ENCODE measurements at places on chromosomes 16 and 17. TPM values are rescaled to one million over a fixed set of nuclear protein-coding genes. Genes with fewer than 3 reads are reported as not detected.

Gene GCGR
- not detected for polyA plus RNA-seq

Gene CASKIN1
- 1.7 TPM for polyA plus RNA-seq

Gene NEUROD2
- polyA plus RNA-seq: not detected

Gene ANKS4B
- polyA plus RNA-seq: not detected

Gene NOL11
- 36.2 TPM for polyA plus RNA-seq

Gene P3H4
- 88.3 TPM for polyA plus RNA-seq

Gene KCNJ18
- not detected for polyA plus RNA-seq

Gene STARD3
- 78.0 TPM for polyA plus RNA-seq

Gene CENPN
- polyA plus RNA-seq: 35.3 TPM

DNA sequence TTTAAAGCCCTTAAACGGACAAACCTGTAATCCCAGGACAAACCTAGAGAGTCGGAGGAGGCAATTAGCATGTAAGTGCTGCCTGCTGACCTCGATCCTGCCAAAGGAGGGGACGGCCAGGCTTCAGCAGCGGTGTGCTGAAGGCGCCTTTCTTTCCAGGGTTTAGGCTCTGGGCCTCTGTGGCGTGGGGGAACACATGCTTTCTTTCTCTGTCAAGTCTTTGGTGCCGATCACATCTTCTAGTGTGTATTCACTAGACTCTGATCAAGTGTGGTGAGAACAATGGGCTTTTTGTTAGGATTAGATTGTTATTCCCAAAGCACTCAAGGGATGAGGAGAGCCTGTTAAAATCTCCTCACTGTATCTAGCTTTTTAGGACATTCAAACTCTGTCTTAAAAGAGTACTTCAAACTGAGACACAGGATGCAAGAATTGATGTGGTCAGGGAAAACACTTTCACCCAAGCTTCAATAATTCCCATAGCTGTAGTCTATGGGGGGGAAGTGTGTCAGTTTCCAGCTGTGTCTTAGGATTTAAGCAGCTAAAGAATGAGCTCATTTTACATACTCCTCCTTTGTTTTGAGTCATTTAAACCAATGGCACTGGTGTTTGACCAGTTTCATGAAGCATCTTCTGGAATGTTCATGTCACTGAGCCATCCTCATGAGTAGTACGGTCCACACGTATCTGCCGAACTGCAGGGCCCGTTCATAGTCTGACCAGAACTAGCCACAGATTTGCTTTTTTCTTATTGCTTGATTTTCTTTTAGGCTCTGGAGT, 51.2 kb downstream of the RPA1 start:
- DNase-seq: no peak
- H3K4me1 ChIP-seq: no peaks in the 10 kb centered on the region
- peaks cover 51% of the 10 kb centered on the region for H3K36me3 ChIP-seq
- H3K27me3 ChIP-seq: no peaks in the 10 kb centered on the region
- no peak overlapping the region for H3K4me3 ChIP-seq

GRCh38 chr17:74097450-74098135, 105.9 kb upstream of the RPL38 start:
- no peak for DNase-seq
- H3K27me3 ChIP-seq: no peaks in the 10 kb centered on the region
- peaks cover 19% of the 10 kb centered on the region for H3K4me1 ChIP-seq
- H3K27ac ChIP-seq: no peak overlapping the region
- H3K4me3 ChIP-seq: no peak overlapping the region
- H3K36me3 ChIP-seq: no peaks in the 10 kb centered on the region

DNA sequence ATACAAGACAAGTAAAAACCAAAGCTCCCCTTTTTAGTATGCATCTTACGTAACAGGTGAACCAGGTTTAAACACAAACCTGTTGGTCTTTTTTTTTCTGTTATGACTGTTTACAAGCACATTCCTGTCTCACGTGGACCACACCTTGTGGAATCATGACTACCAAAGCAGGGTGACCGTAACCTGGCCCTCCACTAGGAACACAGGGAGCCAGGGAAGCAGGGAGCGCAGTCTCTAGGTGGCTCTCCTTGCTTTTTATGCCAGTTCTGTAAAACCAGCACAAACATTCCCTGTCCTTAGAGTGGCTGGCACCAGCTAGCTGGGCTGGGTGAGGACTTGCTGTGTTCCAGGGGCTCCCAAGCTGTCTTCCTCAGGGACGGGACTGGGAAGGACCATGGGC, 44.1 kb downstream of the DDX19A start:
- no peaks in the 10 kb centered on the region for H3K27me3 ChIP-seq
- H3K4me1 ChIP-seq: no peaks in the 10 kb centered on the region
- H3K27ac ChIP-seq: no peak overlapping the region
- no peak for DNase-seq

DNA sequence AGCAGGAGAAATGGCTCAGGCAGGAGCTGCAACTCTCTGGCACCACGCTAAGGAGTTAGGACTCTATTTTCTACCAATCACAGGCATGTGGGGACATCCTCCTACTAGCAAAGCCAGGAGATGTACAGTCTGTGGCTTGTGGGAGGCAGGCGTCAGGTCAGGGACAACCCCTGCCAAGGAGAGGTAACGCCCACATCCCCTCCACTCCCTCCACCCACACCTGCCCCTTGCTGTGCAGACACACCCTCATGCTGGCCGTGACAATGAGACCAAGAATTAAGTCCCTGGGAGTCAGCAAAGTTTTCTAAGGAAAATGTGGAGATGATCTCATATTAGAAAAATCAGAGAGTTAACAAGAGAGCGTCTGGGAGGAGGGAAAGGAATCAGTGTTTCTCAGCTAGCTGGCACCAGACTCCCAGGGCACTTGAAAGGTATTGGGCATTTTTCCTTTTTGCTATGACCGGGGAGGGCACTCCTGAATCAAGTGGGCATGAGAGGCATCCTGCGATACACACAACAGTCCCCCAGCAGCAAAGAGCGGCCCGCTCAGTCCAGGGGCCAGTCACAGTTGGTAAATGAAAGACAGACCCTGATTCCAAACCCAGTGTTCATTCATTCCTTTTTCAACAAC, 87.3 kb upstream of the RPL38 start:
- H3K36me3 ChIP-seq: no peaks in the 10 kb centered on the region
- H3K4me1 ChIP-seq: peaks cover 17% of the 10 kb centered on the region
- no peaks in the 10 kb centered on the region for H3K27me3 ChIP-seq

GRCh38 chr16:29025735-29026134, 40.9 kb downstream of the LAT start:
- no peak for DNase-seq
- no peak overlapping the region for H3K27ac ChIP-seq
- H3K4me3 ChIP-seq: no peak overlapping the region

GRCh38 chr17:31492880-31493655, 101.6 kb downstream of the RAB11FIP4 start:
- no peak for DNase-seq
- H3K36me3 ChIP-seq: no peaks in the 10 kb centered on the region
- no peak overlapping the region for H3K4me3 ChIP-seq
- H3K4me1 ChIP-seq: no peaks in the 10 kb centered on the region
- peaks cover 5% of the 10 kb centered on the region for H3K27me3 ChIP-seq

- H3K27ac ChIP-seq: no peak overlapping the region
- peak; percentile 62 for DNase-seq
- no peaks in the 10 kb centered on the region for H3K27me3 ChIP-seq
Observed at GRCh38 chr17:29143894-29144293, 36.3 kb downstream of the MYO18A start.

- no peak overlapping the region for H3K4me3 ChIP-seq
- DNase-seq: no peak
- no peaks in the 10 kb centered on the region for H3K27me3 ChIP-seq
- no peak overlapping the region for H3K27ac ChIP-seq
- H3K36me3 ChIP-seq: no peaks in the 10 kb centered on the region
Observed at GRCh38 chr16:81975637-81976036, 35.6 kb downstream of the SDR42E1 start.

GRCh38 chr17:77312786-77313599, 172.2 kb downstream of the SEC14L1 start:
- peaks cover 42% of the 10 kb centered on the region for H3K4me1 ChIP-seq
- H3K27ac ChIP-seq: no peak overlapping the region
- DNase-seq: peak; percentile 29
- no peak overlapping the region for H3K4me3 ChIP-seq

DNA sequence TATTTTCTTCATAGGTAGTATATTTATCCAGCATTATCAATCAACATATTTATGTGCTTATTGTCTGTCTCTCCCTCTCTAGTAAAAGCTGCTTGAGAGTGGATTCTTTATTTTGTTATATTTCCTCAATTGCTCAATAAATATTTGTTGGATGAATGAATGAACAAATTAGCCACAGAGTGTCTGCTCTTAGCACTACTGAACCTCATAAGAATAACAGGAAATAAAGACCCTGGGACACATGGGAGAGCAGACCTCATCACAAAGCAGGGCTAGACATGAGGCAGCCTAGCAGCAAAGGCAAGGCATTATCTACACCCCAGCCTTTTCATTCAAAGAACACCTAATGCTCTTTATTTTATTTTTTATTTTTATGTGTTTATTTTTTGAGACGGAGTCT, 34.9 kb upstream of the TANC2 start:
- no peaks in the 10 kb centered on the region for H3K27me3 ChIP-seq
- H3K4me3 ChIP-seq: no peak overlapping the region

DNA sequence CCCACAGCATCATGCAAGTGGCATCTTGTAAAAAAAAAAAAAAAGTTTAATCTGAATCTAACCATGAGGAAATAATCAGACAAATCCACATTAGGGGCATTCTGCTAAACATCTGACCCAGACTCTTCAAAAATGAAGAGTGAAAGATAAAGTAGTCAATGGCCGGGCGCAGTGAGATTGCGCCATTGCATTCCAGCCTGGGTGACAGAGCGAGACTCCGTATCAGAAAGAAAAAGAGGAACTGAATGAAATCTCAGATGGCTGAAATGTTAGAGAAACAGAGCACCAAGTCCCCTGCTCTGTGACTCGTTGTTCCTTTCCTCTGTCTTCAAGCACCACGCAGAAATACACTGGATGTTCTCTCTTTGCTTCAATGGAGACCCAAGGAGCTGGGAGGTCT, 12.7 kb upstream of the RNF135 start:
- H3K27ac ChIP-seq: no peak overlapping the region
- no peaks in the 10 kb centered on the region for H3K4me1 ChIP-seq
- DNase-seq: no peak
- no peak overlapping the region for H3K4me3 ChIP-seq

GRCh38 chr16:78473031-78473699, 373.7 kb downstream of the WWOX start:
- no peak overlapping the region for H3K27ac ChIP-seq
- no peaks in the 10 kb centered on the region for H3K27me3 ChIP-seq
- no peaks in the 10 kb centered on the region for H3K4me1 ChIP-seq
- DNase-seq: no peak
- no peaks in the 10 kb centered on the region for H3K36me3 ChIP-seq
- no peak overlapping the region for H3K4me3 ChIP-seq

GRCh38 chr17:1588821-1589585, 26.4 kb upstream of the PITPNA start:
- H3K36me3 ChIP-seq: no peaks in the 10 kb centered on the region
- H3K27ac ChIP-seq: no peak overlapping the region
- H3K4me3 ChIP-seq: no peak overlapping the region
- DNase-seq: no peak
- H3K27me3 ChIP-seq: no peaks in the 10 kb centered on the region

DNA sequence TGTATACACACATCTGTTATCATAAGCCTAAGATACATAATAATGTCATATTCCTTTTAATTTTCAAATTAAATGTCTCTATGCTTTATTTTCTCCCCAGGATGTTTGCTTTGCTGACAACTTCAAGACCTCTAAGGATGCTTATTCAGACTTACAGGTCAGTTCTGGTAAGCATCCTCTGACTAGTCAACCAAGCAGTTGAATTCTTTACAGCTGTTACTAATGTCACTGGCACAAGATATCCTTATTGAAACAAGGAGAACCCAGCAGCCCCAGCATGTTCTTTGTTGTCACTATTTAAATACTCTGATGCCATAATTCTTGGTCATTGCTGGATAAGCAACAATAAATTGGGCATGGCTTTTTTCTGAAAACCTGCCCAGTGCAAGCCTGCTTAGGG, 232.3 kb upstream of the PMFBP1 start:
- H3K27me3 ChIP-seq: no peaks in the 10 kb centered on the region
- no peaks in the 10 kb centered on the region for H3K36me3 ChIP-seq
- no peak overlapping the region for H3K4me3 ChIP-seq
- no peak for DNase-seq
- H3K4me1 ChIP-seq: no peaks in the 10 kb centered on the region
- H3K27ac ChIP-seq: no peak overlapping the region

Data from SK-N-SH (cell line).